NK-92 treated with Interleukin-12 subunit alpha and Interleukin-12 subunit beta, amount 100 ng/mL, for 24 hours (cell line): ENCODE measurements at places on chromosomes 12 and 14.

DNA sequence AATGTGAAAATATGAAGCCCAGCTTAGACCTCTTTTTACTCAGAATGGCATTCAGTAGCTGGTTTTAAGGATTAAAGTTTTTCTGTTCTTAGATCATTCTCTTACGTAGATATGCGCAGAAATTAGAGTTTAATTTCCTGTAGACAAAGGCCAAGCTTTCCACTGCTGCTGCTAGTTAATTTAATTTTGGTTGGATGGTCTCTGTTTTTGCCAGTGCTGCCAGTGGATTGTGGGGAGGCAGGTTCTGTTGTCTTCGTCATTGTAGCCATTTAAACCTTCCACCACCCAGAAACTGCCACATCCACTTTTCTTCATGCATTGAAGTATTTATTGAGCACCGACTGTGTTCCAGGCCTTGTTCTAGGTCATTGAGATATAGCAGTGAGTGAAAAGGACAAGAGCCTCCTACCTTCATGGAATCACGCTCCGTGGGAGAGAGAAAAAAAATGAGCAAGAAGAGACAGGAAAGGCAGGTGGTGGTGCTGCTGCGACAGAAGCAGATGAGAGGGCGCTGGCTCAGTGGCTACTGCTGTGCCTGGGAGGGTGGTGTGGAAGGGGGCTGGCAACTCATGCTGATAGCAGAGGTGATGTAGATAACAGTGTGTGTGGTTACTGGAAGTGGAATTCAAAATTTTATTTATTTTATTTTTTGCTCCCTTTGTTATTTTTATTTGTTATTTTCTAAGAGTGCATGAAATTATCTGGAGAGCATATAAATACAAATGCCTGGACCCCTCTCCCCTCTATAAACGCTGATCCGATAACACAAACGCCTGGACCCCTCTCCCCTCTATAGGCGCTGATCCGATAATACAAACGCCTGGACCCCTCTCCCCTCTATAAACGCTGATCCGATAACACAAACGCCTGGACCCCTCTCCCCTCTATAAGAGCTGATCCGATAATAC, 33.3 kb downstream of the DYNC1H1 start:
- DNase-seq = no peak

DNA sequence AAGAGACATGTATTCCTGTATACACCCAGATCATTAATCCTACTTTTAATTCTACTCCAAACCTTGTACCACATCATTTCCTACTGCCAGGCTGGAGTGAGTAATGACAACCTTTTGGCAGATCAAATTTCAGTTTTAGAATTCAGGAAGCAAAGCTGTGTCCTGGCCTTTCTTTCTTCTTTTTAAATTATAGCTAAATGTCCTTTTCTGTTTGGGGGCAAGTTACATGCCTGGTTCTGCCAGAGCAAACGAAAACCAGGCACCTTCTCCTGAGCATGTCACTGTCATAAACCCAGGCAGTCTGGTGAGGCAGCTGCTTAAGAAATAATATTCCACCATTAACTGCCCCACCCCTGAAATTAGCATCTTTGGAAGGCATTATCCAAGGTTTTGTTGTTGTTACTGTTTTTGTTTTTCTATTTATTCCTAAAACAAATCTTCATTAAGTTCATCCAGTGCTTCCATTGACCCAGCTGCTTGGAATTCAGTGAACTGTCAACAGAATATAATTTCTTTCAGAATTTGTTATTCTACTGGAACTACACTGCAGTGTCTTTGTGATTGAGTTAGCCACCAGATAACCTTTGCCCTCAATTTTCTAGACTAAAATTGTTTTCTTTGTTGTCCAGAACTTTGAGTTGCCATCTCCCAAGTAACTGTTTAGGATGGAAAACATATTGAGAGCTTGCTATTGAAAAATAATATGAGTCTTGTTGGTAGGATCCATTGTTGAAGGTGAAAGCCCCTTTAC, 33.2 kb downstream of the SAMD4A start:
- no peak for DNase-seq

GRCh38 chr12:47819138-47819895, 386 bp downstream of the HDAC7 start:
- peak; percentile 69 for DNase-seq

- DNase-seq = peak; percentile 82
These were observed 33.5 kb downstream of the DAD1 start for GRCh38 chr14:22555384-22556011.

GRCh38 chr12:85179680-85180270, 100.2 kb upstream of the ALX1 start:
- no peak for DNase-seq

DNA sequence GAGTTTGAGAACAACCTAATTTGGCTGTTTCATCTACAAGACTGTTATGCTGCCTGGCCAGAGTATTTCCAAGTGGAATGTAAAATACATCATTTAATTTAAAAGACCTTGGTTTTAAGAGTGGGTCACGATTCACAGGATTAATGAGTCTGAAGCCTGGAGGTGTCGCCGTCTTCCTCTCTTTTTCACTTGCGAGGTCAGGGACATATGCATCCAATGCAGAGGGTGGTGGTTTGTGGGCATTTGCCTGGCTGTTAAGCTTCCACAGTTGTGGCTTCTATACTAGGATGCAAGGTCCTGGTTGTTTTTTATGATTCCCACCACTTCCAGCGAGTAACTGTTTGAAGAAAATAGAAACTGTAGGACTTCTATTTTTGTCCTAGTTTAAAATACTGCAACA, 22.8 kb upstream of the RASSF3 start:
- no peak for DNase-seq

GRCh38 chr12:48105321-48105866, 485 bp downstream of the SENP1 start:
- DNase-seq = no peak

DNA sequence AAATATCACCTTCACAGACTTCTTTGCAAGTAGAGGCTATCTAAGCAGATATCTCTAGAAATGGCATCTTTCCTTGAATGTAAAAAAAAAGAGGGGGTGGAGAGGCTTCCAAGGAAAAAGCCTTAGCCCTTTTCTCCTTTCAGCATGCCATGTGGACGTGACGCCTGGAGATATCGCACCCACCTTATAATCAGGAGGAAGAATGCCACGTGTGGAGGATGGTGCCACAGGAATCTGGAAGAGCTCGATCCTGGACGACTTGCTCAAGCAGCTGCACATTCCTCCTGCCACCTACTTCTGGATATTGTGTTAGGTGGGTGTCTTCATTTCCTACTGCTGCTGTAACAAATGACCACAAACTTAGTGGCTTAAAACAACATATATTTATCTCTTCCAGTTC, 203.6 kb downstream of the NUAK1 start:
- no peak for DNase-seq

- DNase-seq = no peak
These were observed 5.3 kb upstream of the GZMB start for GRCh38 chr14:24639270-24639669.

GRCh38 chr14:37587131-37587803, 7.8 kb downstream of the FOXA1 start:
- DNase-seq = no peak

GRCh38 chr12:29794862-29795261, 11.1 kb upstream of the TMTC1 start:
- no peak for DNase-seq

GRCh38 chr12:11685716-11686115, 36.2 kb downstream of the ETV6 start:
- DNase-seq = no peak

- DNase-seq = no peak
These were observed 496 bp downstream of the PPP2R5C start for GRCh38 chr14:101761881-101762529.

GRCh38 chr12:41344776-41345470, 156.8 kb downstream of the PDZRN4 start:
- no peak for DNase-seq

DNA sequence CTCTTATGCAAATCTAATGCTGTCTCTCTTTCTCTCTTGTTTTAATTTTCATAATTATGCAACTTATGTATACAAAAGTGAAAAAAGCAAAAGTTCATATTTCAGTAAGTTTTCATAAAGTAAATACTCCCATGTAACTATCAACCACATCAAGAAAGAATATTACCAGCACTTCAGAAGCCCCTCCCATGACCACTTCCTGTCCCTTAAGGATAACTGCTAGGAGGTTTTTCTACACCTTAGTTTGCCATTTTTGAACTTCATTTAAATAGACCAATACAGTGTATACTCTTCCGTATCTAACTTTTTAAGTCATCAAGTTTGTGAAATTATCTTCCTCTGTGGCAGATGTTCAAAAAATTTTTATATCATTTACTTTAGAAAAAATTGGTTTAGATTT, 547 bp upstream of the OR4K15 start:
- DNase-seq = no peak

- DNase-seq = no peak
These were observed 199.4 kb upstream of the FOXN3 start for GRCh38 chr14:89616425-89616824.

- DNase-seq = no peak
These were observed 3.7 kb upstream of the TMPRSS12 start for GRCh38 chr12:50839042-50839441.

GRCh38 chr14:94850309-94851211, 80.6 kb upstream of the GSC start:
- DNase-seq = no peak

DNA sequence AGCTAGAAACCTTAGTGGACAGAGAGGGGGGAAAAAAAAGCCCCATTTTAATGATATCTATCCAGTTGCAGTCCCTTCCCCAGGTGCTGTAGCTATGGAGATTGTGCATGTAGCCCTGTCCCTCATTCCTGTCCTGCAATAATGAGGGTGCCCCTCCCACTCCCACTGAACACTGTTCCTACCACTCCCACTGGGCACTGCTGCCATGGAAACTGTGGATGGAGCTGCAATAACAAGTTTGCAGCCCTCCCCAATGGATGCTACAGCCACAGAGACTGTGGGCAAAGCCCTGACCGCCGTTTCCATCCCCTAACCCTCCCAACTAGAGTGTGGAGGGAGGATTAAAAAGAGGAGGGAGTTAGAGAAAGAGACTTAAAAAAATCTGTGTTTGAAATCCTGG, 238.3 kb downstream of the FUT8 start:
- DNase-seq = no peak

- no peak for DNase-seq
These were observed 1089.1 kb downstream of the SLC6A15 start for GRCh38 chr12:83823386-83824045.

DNA sequence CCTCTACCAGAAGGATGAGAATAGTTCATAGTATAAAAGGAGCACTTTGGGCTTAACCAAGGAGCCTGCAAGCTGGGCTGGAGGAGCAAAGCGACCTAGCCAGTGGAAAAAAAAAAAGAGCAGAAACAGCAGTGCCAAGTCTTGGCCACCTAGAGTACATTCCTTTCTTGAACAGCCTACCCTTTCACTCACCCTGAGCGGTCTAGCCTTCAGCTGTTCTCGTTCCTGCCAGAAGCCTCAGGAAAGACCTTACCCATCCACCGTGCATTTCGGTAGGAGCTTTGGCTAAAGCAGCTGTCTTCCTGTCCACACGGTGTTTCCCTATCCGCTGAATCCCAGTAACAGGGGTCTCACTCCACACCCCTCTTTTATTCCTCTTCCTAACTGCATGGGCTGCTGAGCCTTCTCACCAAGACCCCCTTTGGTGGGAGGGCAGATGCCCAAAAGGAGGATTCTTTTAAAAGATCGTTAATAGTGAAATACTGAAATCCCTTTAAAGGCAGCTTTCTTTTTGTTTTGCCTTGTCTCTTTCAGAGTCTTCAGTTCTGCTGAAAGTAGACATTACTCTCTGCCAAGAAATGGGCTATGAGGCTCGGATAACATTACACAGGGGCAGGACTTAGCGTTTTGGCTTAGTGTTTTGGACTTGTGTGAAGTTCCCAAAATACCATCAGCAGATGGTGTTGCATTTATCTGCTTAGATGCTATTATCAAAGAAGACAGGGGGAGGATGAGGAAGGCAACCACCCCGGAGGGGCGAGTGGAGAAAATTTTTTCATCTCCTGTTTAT, 88.5 kb upstream of the METAP2 start:
- no peak for DNase-seq

DNA sequence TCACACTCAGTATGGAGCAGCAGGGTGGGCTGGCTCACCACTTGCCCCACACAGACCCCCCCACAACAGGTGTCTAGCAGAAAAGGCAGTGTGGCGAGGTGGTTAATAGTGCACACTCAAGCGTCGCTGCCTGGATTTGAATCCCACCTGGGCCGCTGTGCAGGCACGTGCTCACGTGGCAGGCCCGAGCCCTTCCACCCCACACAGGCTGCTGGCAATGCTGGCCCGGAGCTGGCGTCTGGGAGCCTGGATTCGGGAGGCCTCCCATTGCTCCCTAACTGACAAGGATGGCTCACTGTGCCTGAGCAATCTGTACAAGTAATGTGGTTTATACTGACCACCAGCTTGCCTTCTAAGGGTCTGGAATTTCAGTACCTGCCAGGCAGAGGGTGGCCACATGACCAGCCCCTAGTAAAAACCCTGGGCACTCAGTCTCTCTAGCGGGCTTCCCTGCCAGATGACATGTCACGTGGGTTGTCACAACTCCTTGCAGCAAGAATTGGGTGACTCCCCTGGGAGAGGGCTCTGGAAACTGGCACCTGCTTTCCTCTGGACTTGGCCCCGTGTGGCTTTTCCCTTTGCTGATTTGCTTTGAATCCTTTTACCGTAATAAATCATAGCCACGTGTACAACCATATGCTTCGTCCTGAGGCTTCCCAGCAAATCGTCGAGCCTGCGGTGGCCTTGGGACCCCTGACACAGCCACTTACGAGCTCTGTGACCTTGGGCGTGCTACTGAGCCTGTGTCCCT, 72.8 kb downstream of the SCARB1 start:
- DNase-seq = no peak

DNA sequence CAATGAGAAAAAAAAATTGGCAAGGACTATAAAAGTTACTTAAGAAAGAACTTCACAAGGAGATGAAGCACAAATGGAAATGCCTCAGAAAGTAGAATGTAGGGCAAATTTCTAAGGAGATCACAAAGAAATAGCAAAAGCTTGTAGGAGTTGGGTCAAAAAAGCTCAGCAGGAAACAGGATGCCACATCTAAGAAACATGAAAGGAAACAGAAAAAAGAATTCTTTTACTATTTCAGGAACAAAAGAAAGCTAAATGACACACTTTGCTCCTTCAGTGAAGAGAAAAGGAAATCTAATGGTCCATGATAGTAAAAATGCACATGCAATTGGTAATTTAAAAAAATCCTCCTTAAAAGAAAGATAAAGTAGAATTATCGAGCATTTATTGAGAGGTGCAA, 452.1 kb upstream of the GARIN6 start:
- no peak for DNase-seq

GRCh38 chr12:109058773-109059172, 6.4 kb downstream of the USP30 start:
- no peak for DNase-seq

DNA sequence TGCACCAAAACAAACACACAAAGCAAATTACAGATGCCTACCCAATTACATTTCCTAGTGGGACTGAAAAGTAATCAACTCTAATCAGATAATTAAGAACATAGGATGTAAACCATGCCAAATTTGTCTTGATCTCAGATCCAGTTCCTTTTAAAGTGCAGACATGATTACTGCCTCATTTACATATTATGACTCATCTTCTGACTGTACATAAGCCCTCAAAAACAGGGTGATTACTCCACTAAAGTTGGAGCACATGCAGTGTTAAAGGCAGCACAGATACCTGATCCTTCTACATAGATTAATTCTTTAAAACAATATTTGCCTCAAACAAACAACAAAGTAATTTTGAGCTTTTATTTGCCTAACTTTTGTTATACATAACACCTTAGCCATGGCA, 337.2 kb downstream of the RPS29 start:
- no peak for DNase-seq

GRCh38 chr12:19779395-19780056, 340.2 kb downstream of the AEBP2 start:
- DNase-seq = no peak

GRCh38 chr12:85394065-85394464, 114.0 kb downstream of the ALX1 start:
- DNase-seq = no peak
